Amniotic stem cell (primary cell): ENCODE measurements at places on chromosomes 1 and 21.
A peak's percentile ranks its signal among the peaks of the same experiment; 100 is the strongest.

- DNase-seq: no peak
These were observed 62.6 kb upstream of the FAM20B start for GRCh38 chr1:178962853-178963711.

GRCh38 chr1:155858800-155859233 is 550 bp upstream of the SYT11 start:
- DNase-seq: peak; percentile 31

DNA sequence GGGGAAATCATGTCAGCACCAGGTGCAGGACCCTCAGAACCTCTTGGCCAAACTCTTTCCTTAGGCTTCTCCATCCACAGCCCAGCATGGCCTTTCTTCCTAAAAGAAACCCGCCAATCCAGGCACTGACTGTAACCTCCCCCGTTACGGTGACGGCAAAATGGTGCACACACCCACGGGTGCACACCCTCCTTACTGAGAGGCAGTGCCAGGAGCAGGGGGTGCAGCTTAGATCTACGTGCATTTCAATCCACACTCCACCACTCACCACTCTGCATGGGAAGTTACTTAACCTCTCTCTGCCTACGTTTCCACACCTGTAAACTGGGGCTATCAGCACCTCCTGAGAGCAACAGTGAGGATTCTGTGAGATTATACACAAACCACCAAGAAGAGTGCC is 31.0 kb downstream of the SUSD4 start:
- no peak for DNase-seq

- DNase-seq: no peak
These were observed 60.1 kb downstream of the C4BPA start for GRCh38 chr1:207164086-207164485.

- no peak for DNase-seq
These were observed 46.9 kb upstream of the ADAMTS1 start for GRCh38 chr21:26892151-26892550.

GRCh38 chr1:159965263-159965662 is 11.2 kb upstream of the SLAMF9 start:
- DNase-seq: no peak

- DNase-seq: no peak
These were observed 62.3 kb upstream of the RUNX1 start for GRCh38 chr21:35111321-35111930.

- no peak for DNase-seq
These were observed 45.4 kb upstream of the ZC3H12A start for GRCh38 chr1:37429029-37429428.
